ENCODE measurements at places on chromosomes 7 and 10.

DNA sequence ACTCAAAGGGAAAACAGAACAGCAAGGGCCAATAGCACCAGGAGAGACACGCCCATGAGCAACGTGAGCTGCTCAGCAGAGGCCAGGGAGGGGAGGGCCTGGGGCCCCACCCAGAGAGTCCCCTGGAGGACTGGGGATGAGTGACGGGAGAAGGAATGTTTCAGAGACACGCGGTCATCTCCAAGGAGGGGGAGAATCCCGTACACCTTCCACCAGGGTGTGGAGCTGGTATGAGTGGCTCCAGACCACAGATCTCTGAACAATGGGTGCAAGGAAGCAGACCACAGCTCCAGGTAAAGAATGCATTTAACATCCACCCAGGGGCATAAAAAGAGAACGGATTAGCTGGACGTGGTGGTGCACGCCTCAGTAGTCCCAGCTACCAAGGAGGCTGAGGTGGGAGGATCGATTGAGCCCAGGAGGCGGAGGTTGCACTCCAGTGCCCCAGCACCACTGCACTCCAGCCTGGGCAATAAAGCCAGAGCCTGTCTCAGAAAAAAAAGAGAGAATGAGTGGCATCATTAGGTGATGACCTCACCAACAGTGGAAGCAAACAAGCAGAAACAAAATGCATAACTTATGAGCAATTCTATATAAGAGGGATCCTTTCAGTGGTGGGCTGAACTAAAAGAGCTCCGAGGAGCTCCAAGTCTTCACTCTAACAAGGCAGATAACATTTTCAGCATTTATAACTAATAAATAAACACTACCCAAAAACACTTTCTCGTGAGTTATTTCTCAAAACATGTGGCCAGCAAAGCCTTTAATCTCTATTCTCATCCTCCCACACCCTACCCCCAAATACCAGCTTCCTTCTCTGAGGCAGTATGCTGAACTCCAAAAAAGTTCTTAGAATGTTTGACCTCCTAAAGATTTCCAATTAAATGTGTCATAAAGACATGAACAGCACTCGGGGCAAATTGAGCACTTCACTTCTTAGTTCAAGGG is 12.5 kb downstream of the PSAP start:
- no peak for DNase-seq

GRCh38 chr10:62381385-62382102 is 7.4 kb downstream of the ZNF365 start:
- DNase-seq: no peak

- no peak for DNase-seq
These were observed 75.6 kb upstream of the LRRC4 start for GRCh38 chr7:128106821-128107220.

- DNase-seq: peak; percentile 79
These were observed 3.1 kb downstream of the PALS2 start for GRCh38 chr7:24576171-24577025.

- DNase-seq: peak; percentile 25
These were observed 26.5 kb upstream of the CNTNAP2 start for GRCh38 chr7:146090023-146090645.

GRCh38 chr10:118445535-118445934 is 103.4 kb upstream of the FAM204A start:
- DNase-seq: no peak

DNA sequence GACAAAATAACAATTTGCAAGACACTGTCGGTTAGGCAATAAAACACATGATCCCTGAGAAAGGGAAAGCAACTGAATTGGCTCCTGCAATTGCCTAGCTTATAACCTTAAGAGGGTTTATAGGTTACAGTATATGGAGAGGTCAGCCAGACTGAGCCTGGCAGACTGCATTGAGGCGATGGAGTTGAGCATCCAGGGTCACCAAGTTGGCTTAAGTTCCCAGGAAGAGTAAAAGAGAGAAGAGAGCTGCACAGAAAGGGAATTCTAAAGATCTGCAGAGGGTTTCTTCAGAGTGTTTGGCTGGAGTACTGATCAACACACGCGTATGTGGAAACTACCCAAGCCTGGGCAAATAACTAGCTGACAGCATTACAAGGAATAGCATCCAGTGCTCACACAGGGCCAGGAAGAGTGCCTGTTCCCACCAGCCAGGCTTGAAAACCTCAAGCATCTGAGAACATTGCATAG is 11.2 kb downstream of the ANKMY2 start:
- no peak for DNase-seq

Measured in cardiac muscle cell (in vitro differentiated cells and primary cell).